ENCODE measurements at places on chromosomes 5 and 9.

GRCh38 chr5:2797160-2797559, 45.7 kb upstream of the IRX2 start:
- no peak for DNase-seq

GRCh38 chr5:104170926-104171325, 608.3 kb upstream of the NUDT12 start:
- DNase-seq: peak; percentile 24

DNA sequence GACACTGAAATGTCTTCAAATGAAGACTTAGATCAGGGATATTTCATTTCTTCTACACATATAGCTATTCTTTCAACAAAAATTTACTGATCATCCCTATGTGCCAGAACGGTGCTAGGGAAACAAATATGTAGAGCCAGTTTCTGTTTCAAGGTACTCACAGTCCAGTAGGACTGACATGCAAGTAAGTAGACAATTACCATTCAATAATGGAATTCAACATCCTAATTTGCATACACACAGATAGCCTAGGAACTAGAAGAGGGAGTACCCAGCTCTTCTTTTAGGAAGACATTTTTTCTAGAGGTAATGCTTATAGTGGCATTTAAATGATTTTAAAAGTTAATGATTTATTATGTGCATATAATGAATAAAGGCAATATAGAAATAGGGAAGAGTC, 388.8 kb downstream of the ZSWIM6 start:
- DNase-seq: no peak

DNA sequence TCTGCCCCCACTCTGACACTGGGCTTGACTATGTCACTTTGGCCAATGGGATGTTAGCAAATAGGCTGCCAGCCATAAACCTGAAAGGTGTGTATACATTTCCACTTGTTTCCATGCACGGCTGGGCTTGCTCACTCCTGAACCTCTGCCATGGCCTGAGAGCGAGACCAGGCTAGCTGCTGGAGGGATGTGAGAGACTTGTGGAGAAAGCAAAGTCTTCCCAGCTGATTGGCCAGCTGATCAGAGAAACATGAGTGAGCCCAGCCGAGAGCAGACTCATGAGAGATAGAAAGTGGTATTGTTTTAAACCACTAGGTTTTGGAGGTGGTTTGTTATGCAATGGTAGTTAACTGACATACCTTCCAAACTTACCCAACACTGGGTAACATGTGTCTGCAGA, 13.9 kb downstream of the FAM193B start:
- DNase-seq: no peak

DNA sequence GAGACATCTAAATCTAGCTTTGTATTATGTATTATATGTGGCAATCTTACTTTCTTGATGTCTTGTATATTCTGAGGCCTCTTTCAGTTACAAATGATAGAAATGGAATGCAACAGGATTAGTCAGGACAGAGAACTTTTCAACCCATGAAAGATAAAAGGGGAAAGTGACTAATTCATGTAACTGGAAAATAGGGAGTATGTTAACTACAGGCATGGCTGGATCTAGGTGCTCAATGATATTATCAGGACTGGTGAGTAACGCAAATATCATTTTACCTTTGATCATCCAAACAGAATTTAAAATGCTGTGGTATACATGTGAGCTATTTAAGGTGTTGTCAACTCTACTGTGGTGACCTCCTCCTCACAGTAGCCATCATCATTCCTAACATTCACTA, 215.7 kb upstream of the GLRA1 start:
- DNase-seq: no peak
